ENCODE measurements at places on chromosomes 12 and 14.
A peak's percentile ranks its signal among the peaks of the same experiment; 100 is the strongest.

DNA sequence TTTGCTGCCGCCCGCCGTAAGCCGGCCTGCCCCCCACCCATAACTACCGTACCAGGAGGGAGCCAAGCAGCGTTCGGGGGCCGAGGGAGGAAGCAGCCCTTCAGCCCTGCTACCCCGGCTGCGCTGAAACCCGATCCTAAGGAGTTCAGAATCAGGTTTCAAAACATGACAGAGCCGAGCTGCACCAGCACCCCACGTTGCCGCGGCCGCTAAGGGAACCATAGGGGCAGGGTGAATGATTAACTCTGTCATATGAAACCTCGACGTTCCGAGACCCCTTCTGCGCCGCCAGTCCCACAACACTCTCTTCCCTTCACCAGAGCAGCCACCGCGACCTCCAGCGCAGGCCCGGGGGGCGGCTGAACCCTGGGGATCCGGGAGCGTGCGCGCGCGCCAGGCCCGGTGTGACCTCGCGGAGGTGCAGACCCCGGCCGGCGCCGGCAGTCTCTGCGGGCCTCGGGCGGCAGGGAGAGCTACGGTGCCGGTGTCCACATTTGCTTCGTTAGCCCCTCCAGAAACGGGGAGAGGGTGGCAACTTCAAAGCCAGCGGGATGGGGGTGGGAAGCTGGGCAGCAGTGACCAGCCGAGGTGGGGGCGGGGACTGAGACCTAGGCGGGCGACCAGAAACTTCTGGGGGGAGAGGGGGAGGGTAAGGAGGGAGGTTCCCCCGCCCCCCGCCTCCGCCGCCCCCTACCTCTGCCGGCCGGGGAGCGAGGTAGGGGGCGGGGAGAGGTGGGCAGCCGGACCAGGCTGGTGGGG, 1.6 kb downstream of the SIX4 start:
- no peak for DNase-seq

DNA sequence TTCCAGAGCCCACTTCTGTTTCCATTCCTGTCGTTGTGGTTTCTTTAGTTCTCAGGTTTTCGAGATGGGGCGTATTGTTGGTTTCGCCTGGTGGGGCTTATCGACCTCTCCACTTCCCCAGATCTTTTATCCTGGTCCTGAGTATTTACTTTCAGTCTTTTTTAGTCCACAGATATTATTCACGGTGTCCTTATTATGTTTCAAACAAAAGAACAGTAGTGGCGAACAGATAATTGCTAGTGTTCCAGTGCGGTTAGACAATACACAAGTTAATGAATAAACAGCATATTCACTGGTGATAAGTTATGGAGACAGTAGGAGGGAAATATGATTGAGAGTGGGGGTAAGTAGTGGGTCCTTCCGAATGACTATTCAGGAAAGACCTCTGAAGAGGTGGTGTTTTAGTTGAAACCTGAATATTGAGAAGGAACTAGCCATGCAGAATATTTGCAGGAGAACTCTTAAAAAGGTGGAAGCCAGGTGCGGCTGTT, 668 bp downstream of the TMEM260 start:
- DNase-seq, result no peak

DNA sequence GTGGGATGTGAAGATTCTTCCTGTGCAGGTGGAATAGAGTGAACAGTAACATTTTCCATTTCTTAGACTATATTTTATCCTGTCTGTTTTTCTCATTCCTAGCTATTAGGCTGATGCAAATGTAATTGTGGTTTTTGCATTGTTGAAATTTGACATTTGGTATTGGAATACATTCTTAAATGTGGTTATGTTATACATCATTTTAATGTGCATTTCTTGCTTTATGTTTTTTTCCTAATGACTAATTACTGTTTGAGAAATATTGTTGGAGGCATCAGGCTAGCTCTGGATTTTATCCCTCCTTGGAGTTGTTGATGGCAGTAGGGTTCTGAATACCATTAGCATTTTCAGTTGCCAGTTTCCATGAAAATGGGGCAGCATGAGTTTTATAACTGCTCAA, 75.9 kb upstream of the GNG2 start:
- DNase-seq, result no peak

GRCh38 chr12:79085106-79085682, 220.6 kb downstream of the SYT1 start:
- DNase-seq, result no peak

GRCh38 chr12:56469007-56469930, 891 bp downstream of the SPRYD4 start:
- DNase-seq, result peak; percentile 18

DNA sequence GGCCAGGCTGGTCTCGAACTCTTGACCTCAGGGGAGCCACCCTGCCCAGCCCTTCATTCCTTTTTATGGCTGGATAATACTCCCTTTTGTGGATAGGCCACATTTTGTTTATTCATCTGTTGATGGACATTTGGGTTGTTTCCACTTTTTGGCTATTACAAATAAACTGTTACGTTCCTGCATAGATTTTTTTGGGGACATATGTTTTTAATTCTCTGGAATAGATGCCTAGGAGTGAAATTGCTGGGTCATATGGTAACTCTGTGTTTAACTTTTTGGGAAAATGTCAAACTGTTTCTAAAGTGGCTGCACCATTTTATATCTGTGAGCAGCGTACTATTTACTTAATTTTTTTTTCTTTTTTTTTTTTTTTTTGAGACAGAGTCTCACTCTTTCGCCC, 9.8 kb downstream of the KMT5A start:
- no peak for DNase-seq

DNA sequence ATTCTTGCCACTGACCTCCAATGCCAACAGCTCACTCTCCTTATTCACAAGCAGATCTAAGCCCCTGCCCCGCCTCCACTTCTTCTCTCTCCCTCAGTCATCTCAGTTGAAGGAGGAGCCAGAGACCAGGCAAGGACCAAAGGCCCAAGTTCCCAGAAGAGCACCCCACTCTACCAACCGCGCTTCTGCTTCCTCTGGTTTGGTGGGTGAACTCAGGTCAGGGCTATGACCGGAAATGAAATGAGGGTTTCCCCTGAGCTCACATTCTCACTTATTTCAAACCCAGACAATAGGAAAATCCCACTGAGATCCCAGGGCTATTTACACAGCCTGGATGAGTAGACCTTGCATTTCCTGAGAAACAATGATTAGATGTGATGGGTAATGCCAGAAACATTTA, 9.9 kb downstream of the DPF3 start:
- DNase-seq, result no peak

GRCh38 chr14:24231263-24232120, 675 bp downstream of the NEDD8 start:
- DNase-seq, result no peak

DNA sequence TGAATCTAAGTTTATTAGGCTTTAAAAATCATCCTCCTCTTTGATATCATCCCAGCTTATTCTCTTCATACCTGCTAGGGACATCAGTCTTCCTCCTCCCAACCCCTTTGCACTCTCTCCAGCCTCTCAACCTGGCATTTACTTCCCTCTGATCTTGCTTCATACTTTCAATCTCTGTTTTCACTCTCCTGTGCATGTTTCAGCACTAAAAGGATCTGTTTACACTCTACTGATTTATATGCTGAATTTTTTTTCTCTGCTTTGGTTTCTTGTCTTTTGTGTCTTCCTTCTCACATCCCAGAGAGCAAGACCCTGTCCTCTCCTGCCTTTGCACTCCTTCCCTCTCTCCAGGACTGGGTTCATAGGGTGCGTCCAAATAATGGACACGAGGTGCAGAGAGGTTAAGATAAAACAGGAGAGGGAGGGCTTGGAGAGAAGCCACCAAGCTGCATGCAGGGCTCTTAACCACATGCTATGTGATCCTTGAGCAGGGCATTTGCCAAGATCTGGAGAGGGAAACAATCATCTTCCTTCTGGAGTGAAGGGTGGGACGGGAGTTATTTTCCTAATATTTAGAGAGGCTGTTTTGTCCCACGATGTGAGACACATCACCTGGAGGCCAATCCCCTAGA, 3.0 kb upstream of the CISTR start:
- no peak for DNase-seq

- no peak for DNase-seq
Observed at GRCh38 chr12:113448873-113449272, 22.8 kb downstream of the LHX5 start.

GRCh38 chr14:38138473-38139138, 69.1 kb upstream of the SSTR1 start:
- DNase-seq, result no peak

Measured in anterior cingulate cortex (tissue), 58 donors.